ENCODE measurements at places on chromosomes 6 and 20.

DNA sequence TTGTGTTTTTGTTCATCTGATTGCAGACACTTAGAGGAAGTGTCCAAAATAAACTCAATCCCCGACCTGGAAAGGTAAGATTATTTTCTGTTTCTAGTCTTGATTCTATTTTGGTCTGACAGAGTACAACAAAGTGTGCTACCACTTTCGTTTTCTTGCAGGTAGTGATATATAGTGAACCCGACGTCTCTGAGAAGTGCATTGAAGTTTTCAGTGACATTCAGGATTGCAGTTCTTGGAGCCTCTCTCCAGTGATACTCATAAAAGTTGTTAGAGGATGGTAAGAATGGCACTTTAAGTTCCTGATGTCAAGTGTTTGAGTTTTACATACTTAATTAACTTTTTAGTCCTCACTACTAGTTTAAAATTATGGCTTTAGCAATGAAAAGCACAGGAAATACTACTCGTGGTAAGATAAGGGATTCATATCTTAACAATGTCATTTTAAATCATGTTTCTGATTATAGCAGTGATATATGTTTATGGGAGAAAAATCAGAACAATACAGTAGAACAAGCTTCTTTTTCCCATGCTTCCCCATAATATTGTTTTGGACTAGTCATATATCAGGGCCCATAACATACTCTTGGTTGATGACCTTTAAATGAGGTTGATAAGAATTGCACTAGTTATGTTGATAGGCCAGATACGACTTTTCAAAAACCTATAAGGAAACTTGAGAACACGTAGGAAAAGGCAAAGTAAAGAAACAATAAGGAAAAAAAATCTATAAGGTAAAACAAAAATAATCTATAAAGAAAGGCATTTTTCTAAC is 104.0 kb downstream of the RTN4IP1 start:
- peak; percentile 48 for DNase-seq

- no peak for DNase-seq
These were observed 240.0 kb downstream of the FOXC1 start for GRCh38 chr6:1849691-1850090.

DNA sequence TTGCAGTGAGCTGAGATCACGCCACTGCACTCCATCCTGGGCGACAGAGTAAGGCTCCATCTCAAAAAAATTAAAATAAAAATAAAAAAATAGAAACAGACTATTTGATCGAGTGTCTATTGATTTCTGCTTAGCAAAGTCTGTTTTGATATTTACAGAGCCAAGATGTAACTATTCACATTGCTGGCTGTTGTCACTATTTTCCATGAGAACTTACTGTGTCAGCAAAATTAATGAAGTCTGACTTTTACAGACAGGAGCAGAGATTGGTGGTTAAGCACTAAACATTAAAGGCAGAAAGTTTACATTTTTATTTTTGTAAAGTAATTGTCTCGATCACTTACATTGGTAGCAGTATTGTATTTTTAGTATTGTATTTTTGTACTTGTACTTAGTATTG is 85.0 kb upstream of the CCDC28A start:
- no peak for DNase-seq

- no peak for DNase-seq
These were observed 32.2 kb upstream of the MYB start for GRCh38 chr6:135148889-135149288.

DNA sequence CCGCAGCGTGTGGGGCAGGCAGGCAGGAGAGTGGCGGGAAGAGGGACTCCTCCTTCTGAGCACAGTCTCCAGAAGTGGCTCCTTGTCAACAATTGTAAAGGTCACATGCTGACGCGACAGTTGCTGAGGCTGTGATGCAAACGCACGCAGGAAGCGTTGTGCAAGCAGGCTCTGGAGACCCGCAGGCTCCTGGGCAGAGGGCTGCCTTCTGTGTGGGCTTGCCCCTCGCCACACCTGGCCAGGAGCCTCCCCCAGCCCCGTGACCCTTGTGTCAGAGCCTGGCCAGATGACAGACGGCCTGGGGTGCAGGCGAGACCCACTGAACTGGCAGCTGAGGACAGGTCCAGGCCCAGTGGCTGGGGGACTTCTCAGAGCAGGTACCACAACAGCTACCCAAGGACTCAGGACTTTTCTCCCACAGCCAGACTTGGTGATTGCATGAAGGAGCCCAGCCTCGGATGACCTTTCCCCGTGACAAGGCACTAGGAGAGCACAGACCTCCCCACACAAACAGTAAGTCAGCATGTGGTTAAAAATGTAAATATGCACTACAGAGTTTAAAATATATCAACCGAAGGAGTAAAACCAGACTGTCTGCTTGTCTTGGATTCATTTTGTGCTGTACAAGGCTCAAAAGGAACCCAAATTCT is 222.1 kb upstream of the RREB1 start:
- DNase-seq, result no peak

DNA sequence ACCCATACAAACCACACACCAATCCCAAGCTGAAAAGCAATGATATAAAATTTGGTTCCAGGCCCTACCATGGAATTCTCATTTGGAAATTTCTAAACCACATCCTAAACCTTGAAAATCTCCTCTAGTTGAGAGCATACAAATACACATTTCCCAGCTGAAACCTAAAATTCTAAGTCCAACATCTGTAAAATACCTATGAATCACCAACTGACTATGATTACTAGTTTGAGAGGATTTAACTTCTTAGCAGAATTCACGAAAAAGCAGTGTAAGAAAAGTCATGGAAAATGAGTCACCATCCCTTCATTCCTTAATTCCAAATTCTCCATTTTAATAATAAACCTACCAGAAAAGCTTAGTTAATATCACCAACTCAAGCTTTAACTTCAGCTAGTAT is 15.4 kb downstream of the RANBP9 start:
- DNase-seq, result peak; percentile 6

- no peak for DNase-seq
These were observed 13.0 kb downstream of the NCOA5 start for GRCh38 chr20:46076806-46077205.

DNA sequence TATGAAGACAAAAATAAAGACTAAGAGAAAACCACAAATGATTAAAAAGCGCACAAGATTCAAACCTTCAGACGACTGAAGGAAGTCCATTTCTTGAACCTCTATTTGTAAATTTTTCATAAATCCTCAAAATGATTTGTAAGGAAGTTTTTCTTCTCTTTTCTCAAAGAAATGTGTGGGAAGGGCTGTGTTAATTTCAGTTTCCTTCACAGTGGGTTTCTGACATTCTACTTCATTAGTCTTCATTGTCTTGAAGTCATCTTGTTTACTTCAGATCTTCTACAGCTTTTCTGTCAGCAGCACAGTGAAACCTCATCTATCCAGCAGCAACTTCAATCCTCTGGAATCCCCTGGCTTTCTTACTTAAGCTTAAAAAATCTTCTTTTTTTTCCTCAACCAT is 87.6 kb upstream of the MYLIP start:
- DNase-seq, result no peak

DNA sequence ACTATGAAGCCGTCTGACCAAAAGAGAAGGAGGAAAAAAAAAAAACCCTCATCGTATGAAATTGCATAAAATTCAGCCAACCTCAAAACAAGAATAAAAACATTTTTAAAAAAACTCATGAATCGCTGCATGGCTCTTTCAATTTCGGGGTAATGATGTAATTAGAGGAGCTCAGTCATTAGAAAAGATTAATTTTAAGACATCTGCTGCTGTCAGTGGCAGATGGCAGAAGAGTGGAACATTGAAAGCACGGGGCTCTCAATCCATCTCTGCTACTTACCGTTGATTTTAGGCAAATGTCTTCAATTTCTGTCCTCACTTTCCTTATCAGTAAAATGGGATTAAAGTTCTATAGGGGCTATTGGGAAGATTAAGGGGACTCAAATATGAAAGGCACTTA is 79.1 kb downstream of the EYA2 start:
- DNase-seq, result no peak

- DNase-seq, result no peak
These were observed 19.4 kb downstream of the RSPO4 start for GRCh38 chr20:982754-983153.

DNA sequence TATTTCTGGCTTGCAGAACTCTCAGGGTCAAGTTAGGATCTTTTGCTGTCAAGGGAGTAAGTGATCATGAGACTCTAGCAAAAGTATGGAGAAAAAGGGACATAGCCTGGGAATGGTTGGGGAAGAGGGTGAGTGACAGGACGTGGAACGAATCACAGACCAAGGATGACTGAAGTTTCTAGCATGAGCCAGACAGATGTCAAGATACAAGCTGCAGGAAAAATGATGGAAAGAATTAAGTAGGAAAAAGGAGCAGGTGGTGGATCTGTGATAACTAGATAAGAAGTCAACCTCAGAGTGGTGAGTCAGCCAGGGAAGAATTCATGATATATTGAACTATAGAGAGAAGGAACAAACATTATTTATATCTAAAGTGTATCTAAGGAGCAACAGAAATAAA is 159.8 kb upstream of the SYNDIG1 start:
- DNase-seq, result no peak

GRCh38 chr6:1679688-1680068 is 70.0 kb downstream of the FOXC1 start:
- peak; percentile 22 for DNase-seq

GRCh38 chr20:60371384-60371783 is 413.2 kb downstream of the CDH26 start:
- DNase-seq, result no peak

GRCh38 chr20:1813674-1814635 is 81.3 kb upstream of the SIRPA start:
- DNase-seq, result no peak

DNA sequence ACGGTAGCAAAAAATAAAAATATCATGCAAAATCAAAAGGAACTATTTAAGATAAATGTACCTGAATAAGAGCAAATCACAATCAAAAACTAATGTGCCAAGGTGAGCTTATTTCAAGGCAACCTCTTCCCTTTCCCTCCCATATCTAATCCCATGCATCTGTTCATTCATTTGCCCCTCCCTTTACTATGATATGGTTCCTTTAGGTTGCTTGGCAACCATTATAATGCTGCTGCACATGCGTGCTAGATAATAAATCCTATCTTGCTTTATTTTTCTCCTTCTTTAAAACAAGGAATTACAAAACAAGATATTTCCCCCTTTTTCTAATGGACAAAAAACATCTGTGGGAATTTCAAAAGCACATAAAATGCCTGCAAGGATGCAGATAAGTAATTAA is 318.2 kb upstream of the POU3F2 start:
- DNase-seq, result no peak

DNA sequence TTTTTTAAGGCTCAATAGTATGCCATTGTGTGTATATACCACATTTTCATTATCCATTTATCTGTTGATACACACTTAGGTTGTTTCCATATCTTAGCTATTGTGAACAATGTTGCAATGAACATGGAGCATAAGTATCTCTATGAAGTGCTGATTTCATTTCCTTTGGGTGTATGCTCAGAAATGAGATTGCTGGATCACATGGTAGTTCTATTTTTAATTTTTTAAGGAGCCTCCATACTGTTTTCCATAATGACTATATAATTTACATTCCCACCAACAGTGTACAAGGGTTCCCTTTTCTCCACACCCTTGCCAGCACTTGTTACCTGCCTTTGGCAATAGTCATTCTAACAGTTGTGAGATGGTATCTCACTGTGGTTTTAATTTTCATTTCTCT is 15.1 kb upstream of the HLA-DOA start:
- DNase-seq, result no peak

- no peak for DNase-seq
These were observed 161.8 kb downstream of the IBTK start for GRCh38 chr6:82085701-82086100.

- no peak for DNase-seq
These were observed 236.0 kb downstream of the TBXT start for GRCh38 chr6:165931675-165932074.

DNA sequence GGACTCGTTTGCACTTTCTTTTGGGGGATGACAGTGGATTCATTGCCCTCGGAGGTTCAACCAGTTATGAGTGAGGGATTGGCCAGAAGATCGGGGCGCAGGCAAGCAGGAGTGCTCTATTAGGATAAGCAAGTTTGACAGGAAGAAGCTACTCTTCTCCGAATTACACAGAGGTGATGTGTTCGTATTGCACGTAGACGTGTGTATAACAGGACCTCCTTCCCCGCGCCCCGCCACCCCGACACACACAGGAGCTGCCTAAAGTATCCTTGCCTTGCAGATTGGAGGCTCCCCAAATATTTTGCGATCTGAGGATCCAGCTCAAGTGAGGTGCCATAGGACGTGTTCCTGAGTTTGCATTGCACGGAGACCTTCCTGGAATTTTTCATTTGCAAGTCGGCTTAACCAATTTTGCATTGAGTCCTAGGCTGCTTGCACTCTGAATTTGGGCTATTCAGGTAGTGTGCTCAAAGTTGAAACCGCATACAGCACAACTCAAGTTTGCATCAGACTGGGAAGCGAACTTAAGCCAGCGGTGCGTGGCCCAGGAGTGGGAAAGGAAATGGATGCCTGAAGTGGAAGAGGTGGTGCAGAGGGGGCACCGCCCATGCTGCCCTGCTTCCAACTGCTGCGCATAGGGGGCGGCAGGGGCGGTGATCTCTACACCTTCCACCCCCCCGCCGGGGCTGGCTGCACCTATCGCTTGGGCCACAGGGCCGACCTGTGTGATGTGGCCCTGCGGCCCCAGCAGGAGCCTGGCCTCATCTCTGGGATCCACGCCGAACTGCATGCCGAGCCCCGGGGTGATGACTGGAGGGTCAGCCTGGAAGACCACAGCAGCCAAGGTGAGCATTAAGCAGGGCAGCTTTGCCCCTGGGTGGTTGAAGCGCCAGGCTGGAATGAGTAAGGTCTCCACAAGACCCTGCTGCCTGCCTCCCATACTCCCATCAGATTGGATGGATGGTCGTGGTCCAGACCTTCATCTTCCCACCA is 770 bp downstream of the TCF19 start:
- no peak for DNase-seq

DNA sequence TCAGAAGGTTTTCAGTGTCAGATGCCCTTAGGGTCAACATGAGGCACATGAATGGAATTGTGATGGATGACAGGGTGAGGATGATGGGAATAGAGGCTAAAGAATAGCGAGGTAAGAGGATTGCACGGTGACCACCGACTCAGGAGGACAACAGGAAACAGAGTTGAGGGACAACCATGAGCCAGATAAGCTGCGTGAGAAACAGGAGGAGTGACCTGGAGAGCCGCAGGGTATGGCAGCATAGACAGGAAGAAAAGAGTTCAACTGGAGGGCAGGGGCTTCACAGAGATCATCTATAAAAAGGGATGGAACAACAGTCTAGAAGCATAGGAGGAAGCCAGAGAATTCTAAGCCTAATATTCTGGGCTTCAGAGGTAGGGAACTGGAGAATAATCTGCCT is 84.7 kb upstream of the ENPP5 start:
- no peak for DNase-seq

- DNase-seq, result no peak
These were observed 72.5 kb downstream of the PHACTR3 start for GRCh38 chr20:59676851-59677182.

- DNase-seq, result no peak
These were observed 46.7 kb downstream of the RALGAPA2 start for GRCh38 chr20:20665606-20666332.

All from kidney glomerular epithelial cell (primary cell).